ENCODE measurements at places on chromosomes 6 and 20.
A peak's percentile ranks its signal among the peaks of the same experiment; 100 is the strongest.

GRCh38 chr6:48401016-48401415 is 290.0 kb upstream of the PTCHD4 start:
- DNase-seq: no peak

DNA sequence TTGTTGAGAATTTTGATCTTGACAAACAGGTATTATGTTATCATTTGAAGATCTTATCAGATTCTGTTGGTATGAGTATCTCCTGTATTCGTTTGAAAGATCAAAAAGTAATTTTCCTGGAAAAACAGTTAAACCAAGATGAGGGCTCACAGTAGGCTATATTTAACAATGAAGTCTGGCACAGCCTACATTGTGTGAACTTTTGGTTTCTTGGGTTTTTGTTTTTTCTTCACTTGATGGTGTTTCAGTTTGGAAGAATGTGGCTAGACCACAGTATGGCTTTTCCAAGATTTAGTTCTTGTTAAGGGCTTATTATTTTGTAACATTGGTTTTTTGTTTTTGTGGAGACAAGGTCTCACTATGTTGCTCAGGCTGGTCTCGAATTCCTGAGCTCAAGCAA is 306.4 kb downstream of the CDKAL1 start:
- DNase-seq: no peak

DNA sequence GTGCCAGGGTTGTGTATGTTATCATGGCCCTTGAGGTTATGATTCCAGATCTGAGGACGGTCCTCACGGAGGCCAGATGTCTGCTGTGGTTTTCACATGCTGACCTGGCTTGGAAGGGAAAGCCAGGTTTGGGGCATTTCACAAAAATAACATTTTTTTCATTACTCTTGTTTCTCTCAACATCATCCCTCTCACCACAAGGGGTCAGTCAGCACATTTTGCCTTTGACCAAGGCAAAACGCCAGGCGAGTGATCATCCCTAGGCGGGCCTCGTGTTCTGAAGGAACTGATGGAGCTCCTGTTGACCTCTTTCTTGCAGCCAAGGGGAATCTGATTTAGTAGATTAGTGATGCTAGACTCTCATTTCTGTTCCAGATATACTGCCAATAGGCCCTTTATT is 133.5 kb downstream of the TBC1D7 start:
- DNase-seq: no peak

- no peak for DNase-seq
Observed at GRCh38 chr6:3895312-3895653, 46.1 kb downstream of the FAM50B start.

DNA sequence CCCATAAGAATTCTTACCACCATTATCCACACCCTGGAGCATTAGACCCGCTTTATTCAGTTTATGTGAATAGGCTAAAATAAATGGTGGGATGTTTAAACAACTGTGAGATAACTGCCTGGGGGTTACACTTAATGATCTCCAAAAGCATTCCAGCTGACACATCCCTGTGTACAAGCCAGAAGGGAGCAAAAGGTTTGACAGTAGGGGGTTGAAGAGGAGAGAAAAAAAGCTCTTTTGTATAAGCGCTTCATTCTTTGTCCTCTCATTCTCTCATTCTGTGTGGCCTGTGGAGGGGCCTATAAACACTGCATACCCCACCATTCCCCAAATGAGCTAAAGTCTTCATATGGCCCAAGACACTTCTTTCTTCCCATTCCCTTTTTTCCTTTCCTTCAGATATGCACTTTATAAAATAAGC is 30.8 kb upstream of the COL21A1 start:
- no peak for DNase-seq

- DNase-seq: no peak
Observed at GRCh38 chr6:128036808-128037570, 136.1 kb upstream of the THEMIS start.

DNA sequence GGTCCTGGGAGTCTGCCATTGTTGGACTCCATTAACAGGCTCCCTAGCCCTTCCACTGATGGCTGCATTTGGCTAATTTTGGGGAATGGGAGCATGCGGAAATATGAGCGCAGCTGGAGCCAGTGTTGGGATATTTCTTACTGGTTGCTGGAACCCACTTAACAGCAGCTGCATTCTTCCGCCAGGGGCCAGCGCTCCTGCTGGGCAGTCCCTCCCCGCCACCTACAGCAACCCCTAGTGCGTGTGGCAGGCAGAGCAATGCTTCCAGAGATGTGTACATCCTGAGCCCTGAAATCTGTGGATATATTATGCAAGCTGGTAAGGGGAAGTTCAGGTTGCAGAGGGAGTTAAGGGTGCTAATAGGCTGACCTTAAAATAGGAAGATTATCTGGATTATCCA is 16.4 kb downstream of the CST8 start:
- no peak for DNase-seq

DNA sequence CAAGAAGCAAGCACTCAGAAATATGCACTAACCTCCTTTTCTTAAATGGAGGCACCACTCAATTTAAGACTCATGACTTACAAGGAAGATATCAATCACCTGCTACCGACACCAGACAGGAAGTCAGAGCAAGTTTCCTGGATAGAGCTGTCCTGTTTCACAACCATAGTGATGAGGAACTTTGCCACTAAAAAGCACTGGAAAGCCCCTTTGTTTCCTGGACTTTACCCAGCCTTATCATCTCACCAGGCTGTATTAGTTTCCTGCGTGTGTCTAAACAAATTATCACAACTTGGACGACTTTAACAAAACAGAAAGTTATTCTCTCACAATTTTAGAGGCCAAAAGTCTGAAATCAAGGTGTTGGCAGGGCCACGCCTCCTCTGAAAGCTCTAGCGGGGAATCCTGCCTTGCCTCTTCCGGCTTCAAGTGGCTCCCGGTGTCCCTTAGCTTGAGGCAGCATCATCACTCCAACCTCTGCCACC is 253.8 kb upstream of the STXBP5 start:
- no peak for DNase-seq

- DNase-seq: no peak
Observed at GRCh38 chr6:151690768-151691562, 116.5 kb upstream of the ESR1 start.

DNA sequence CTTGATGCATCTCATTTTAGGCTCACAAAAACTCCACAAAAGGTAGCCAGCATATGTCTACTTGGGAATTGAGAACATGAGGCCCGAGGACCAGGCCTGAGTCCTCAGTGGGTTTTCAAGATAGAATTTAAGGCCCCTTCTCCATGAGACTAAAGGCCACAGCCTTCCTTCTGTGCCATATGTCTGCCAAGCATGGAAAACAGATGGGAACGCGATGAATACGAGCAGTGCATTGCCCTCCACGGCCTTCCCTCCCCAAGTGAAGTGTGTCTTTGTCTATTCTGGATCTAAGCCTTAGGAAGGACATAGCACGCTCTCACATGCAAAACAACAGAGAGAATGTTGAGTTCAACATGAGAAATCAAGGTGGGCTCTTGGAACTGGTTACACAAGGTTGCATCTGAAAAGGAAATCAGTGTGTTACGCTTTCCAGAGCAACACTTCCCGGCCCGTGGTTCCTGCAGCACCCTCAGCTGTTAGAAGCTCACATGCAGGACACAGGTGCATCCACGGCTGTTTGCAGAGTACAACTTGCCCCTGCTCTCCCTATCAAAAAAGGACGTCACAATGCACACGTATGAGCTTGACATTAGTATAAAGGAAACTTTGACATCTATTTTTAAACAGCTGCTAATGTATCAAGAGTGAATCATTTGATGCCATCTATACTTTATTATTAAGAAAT is 229.9 kb downstream of the NRN1 start:
- DNase-seq: no peak

DNA sequence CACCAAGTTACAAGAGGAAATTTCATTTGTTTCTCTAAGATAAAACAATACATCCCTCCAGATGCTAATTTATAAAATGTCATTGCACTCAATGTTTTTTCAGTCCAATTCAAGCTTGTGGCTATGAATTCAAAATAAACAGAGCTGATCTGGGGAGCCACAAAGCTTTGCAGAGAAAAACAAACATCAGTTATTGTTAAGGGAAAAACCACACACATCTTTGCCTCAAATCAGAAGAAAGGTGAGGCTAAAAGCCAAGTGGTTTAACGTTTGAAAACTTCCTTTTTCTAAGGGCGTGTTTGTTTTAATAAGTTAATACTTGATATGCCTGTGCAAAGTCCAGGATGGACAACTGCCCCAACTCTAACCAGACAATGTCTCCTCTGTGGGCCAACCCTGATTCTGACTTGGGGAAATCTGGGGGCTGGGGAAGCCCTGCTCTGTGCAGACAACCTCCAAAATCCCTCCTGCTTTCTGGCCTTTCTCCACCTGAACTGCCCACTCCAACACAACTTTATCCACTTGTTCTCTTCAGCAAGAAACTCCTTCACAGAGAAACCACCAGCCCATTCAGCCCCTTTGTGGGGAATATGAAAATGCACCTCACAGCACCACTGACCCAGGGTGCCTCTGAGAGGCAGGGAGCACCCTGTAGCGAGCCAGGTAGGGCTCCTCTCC is 44.6 kb upstream of the NT5E start:
- no peak for DNase-seq

GRCh38 chr6:30820193-30820592 is 64.1 kb upstream of the DDR1 start:
- DNase-seq: no peak

- DNase-seq: no peak
Observed at GRCh38 chr6:25171301-25171700, 107.9 kb upstream of the CARMIL1 start.

- peak; percentile 78 for DNase-seq
Observed at GRCh38 chr6:80523531-80523997, 417.1 kb downstream of the BCKDHB start.

DNA sequence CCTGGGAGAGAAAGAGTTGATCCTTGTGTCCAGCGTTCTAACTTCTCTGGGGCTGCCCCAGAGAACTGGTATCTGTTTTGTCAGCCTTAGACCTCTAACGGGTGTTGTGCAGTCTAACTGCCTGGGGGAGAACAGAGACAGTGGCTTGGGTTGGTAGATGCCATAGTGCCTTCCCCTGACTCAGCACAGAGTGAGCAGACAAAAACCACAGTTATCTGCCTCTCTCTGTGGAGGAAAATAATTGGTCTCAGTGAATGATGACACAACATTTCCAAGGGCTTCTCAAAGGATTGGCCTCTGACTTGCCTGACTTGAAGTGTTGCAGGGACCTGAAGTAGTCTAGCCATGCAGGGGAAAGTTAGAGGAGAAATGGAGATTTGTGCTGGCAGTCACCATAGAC is 226.2 kb upstream of the MAN1A1 start:
- no peak for DNase-seq

DNA sequence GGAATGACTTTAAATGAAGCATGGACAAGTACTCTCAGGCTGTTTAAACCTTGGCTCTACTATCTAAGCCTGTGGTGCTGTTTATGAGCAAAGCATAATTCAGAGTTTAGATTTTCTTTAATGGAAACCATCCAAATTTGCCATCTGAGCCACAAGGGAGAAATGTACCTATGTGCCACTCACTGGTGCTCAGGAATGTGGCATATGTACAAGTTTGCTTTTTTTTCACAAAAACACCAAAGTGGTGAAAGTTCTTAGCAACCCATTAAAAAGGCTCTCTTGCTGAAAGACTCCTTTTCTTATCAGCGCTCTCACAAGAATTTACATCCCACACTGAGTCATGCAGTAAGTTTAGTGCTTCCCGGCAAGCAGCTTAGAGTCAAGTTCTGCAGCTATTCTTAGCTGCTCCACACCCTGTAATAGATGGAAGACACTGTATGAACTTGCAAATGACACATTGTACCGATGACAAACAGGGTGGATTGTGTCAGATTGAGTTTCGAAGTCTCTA is 57.3 kb upstream of the MLIP start:
- DNase-seq: no peak

- DNase-seq: no peak
Observed at GRCh38 chr6:157223021-157223430, 100.3 kb downstream of the TMEM242 start.

GRCh38 chr6:154848580-154848979 is 115.4 kb downstream of the SCAF8 start:
- peak; percentile 49 for DNase-seq

GRCh38 chr6:37759221-37760144 is 60.0 kb upstream of the ZFAND3 start:
- DNase-seq: no peak

- no peak for DNase-seq
Observed at GRCh38 chr20:32315891-32316290, 38.4 kb downstream of the KIF3B start.

- DNase-seq: no peak
Observed at GRCh38 chr6:157672726-157673412, 150.2 kb upstream of the SNX9 start.

- peak; percentile 90 for DNase-seq
Observed at GRCh38 chr20:38113401-38114325, 51.4 kb downstream of the TGM2 start.

- DNase-seq: no peak
Observed at GRCh38 chr6:151870375-151870774, 62.9 kb downstream of the ESR1 start.

GRCh38 chr20:37729909-37730308 is 36.1 kb downstream of the CTNNBL1 start:
- no peak for DNase-seq

DNA sequence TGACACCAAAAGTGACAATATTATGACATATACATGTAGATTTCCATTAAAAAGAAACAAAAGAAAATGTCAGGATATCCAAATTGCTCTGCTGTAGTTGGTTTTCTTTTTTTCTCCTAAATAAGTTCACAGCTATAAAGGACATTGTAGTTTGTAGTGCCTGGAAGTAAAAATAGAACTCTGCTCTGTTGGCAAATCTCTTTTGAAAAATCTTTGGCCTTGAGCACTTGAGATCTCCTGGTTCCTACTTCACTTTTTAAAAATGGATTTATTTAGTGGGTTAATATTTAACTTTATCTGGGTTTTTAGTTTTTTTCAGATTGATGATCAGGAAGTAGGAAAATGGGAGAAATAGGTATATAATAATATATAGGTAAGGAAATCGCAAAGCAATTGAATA is 52.9 kb downstream of the AFDN start:
- DNase-seq: no peak

DNA sequence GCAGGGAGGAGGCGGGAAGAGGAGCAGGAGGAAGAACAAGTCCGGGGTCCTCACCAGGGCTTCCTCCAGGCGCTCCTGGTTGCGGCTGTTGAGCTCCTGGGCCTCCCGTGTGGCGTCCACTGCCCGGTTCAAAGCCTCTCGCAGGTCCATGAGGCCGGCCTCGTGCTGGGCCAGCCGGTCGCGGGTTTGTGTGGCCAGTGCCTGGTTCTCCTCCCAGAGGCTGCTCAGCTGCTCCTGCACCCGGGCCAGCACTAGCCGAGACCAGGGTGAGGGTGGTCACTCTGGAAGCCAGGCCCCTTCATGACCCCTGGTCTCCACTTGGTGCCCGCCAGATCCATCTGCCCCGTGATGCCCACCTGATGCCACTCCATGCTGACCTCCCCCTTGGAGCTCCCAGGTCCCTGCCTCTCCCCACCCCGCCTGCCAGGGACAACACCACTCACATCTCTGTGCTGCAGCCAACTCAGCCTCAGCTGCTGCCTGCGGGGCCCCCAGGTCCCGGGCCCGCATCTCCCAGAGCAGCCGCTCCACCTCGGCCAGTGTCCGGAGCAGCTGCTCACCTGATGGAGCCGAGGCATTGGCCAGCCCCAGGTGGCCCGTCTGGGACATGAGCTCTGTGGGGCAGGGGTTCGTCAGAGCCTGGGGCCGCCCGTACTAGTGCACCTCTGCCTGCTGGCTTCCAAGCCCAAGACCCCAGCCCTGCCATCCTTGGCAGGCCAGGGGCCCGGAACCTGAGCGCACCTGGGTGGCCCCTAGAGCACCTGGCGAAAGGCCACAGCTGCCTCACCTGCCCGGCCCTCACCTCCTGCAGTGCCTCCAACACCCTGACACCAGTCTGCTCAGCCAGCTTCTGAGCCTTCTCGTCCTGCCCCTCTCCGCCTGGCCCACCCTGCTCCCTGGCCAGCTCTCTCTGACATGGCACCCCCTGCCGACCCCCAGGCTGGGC is 15.9 kb downstream of the ADRM1 start:
- no peak for DNase-seq

All from NCI-H2029 treated with DMSO at 0.1 percent for 48 hours (cell line).